Activated T-cell treated with anti-CD3 and anti-CD28 coated beads, Interleukin-2, amount 50 U/mL, for 24 hours (primary cell): ENCODE measurements at places on chromosomes 12 and 14.

DNA sequence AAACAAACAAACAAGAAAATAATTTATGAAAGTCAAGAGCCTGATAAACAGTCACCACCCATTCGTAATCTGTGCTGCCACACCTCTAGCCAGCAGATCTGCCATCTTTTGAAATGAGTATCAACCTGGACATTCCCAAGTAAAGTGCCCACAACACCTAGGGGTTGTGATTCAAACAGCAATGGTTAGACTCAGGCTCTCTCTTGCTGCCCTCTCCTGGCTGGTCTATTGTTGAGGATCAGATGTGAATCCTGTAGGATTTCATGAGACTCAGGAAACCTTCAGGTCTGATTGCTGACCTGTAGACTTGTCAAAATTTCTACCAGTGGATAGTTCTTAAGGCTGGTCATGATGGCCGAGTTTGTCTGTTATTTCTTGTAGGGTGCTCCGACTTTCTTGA lies 26.8 kb downstream of the DGLUCY start:
- DNase-seq, result no peak

DNA sequence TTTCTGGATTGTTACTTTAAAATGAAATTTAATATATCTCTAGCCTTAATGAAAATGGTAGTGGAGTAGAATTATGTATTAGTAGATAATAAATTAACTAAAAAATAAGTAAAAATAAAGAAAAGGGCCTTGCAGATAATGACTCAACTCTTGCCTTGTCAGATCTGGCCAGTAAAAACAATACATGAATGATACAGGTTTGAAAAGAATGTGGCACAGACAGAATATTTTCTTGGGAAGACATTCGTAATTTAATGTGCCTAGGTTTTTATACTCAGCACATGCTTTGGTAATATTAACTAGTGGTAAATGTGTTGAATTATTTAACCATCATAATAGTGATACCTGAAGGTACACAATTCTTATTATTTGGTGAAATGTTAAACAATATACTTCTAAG lies 28.3 kb downstream of the ATF7IP start:
- DNase-seq, result no peak

DNA sequence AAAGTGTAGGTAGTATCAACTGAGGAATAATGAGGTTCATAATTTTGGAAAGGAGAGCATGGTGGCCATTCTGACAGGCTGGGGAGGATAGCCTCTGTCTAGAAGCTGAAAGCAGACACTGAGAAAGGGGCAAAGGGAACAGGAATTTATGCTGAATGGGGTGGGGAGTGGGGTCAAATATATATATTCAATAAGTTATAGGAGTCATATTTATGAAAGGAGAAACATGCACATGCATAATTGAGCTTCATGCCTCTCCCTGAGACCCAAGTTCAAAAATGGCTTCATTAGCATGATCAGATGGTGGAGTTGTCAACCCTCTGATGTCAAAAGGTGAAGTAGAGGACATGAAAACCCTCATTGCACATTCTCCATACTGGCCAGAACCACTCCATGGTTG lies 33.9 kb upstream of the ARID2 start:
- DNase-seq, result no peak

DNA sequence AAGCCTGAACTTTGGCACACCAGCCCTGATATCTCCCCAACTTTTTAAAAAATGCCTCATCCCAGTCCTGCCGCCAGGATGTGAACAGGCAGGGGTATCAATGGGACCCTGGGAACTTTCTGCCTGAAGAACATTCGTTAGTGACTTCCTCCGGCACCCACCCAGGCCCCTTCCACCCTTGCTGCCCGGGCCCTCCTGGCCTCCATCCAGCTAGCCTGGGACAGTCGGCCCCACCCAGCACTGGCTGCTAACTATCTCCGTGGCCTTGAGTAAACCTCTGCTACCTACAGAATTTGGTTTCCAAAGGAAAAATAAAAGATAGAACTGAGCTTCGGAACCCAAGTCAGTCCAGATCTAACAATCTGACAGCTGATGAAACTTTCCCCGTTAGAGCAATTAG lies 14.3 kb downstream of the SCARB1 start:
- DNase-seq, result no peak

GRCh38 chr12:124821252-124822200 lies 42.1 kb downstream of the SCARB1 start:
- DNase-seq, result no peak

GRCh38 chr12:47777151-47777550 lies 4.1 kb downstream of the SLC48A1 start:
- no peak for DNase-seq

- DNase-seq, result no peak
Observed at GRCh38 chr14:65223636-65224035, 121.3 kb upstream of the MAX start.

- DNase-seq, result no peak
Observed at GRCh38 chr12:110647631-110648040, 33.7 kb downstream of the TCTN1 start.

DNA sequence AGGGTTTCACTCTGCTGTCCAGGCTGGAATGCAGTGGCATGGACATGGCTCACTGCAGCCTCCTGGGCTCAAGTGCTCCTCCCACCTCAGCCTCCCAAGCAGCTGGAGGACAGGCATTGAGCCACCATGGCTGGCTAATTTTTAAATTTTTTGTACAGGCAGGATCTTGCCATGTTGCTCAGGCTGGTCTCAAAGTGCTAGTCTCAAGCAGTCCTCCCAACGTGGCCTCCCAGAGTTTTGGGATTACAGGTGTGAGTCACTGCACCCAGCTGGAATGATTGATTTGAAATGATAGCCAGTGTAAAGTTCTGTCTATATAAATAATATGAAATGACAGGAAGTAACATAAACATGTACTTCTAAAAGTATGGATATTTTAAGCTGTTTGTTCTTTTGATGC lies 172.7 kb downstream of the FUT8 start:
- DNase-seq, result no peak

GRCh38 chr14:61662437-61663311 lies 32.6 kb upstream of the HIF1A start:
- DNase-seq, result peak; percentile 73

DNA sequence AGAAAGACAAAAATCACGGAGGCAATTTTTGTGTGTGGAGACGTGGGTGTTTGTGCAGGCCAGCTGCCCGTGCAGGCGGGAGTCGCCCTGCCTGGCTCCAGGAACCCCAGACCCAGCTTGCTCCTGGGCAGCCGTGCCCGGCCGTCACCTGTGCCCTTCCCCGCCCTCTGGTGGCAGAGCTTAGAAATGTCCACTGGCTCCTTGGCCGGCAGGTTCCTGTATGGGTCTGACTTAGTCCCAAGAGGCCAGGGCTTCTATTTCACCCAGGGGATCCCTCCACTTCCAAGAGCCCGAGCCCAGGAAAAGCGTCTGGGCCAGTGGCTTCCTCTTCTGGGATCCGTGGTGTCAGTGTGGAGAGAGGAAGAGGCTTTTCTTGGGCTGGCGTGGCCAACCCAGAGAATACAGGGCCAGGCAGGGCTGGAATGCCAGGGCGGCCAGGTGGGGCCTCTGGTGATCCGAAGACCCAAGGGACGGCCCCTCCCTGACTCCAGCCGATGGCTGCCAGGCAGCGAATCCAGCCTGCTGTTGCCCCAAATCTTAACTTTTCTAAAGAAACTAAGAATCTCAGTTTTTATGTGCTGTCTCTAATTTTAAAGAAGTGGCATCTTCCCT lies 120.9 kb downstream of the TMEM132C start:
- DNase-seq, result no peak

DNA sequence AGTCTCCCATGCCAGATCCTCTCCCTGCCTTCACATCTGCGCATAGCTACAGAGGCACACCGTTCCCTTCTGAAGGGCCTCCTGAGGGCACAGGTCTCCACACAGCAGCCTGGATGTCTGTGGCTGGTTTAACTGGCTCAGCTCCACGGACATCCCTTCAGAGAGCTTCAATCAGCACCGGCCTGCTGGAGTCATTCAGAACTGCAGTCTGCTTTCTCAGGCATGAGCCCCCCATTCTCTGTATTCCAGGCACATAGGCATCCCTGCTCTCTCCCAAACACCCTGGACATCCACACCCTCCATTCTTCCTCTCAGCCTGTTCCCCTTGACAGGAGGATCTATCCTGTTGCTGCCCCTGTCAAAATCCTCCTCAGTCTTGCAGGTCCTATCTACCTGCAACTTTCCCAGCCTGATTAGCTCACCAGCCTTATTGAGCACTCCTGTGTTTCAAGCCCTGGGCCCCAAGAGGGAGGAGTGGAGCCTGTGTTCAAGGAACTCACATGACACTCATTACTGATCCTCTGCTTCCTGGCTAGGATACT lies 2.9 kb upstream of the DHRS2 start:
- no peak for DNase-seq

DNA sequence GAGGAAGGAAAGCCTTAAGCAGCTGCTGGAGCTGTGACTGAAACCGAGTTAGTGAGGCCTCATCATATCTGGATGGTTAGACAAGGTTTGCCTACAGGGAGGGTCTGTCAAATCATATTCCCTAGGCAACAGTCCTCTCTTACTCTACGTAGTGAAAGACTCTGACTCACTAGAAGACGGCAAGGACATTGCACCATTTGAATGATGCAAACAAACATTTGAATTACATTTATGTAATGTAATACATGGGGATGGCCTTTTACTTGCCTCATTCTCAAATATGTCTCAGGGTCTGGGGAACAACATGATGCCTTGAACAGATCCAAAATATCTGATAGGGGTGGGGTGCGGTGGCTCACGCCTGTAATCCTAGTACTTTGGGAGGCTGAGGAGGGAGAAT lies 29.8 kb upstream of the STRAP start:
- no peak for DNase-seq

- DNase-seq, result no peak
Observed at GRCh38 chr12:27233814-27234213, 10.3 kb upstream of the STK38L start.

DNA sequence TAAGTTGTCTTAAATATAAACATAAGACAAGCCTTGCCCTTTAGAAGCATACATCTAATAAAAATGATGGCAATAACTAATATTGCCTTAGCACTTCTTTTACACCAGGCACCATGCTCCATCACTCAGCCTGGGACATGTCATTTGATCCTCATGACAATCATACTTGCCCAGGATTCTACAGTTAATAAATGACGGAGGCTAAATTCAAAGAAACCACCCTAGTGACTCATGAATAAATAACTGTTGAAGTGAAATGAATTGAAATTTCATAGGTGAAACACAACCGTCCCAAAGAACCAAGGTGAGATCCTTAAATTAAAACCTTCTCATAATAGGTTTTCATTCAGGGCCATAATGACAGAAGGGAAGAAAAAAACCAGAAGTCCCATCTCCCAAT lies 89.5 kb downstream of the GRIN2B start:
- no peak for DNase-seq

- DNase-seq, result no peak
Observed at GRCh38 chr14:103743691-103744090, 28.1 kb downstream of the ZFYVE21 start.

GRCh38 chr14:55370883-55371455 lies 40.7 kb downstream of the ATG14 start:
- no peak for DNase-seq

GRCh38 chr12:130120012-130120805 lies 42.1 kb upstream of the FZD10 start:
- no peak for DNase-seq

- DNase-seq, result no peak
Observed at GRCh38 chr12:115698257-115698656, 579.2 kb downstream of the MED13L start.

DNA sequence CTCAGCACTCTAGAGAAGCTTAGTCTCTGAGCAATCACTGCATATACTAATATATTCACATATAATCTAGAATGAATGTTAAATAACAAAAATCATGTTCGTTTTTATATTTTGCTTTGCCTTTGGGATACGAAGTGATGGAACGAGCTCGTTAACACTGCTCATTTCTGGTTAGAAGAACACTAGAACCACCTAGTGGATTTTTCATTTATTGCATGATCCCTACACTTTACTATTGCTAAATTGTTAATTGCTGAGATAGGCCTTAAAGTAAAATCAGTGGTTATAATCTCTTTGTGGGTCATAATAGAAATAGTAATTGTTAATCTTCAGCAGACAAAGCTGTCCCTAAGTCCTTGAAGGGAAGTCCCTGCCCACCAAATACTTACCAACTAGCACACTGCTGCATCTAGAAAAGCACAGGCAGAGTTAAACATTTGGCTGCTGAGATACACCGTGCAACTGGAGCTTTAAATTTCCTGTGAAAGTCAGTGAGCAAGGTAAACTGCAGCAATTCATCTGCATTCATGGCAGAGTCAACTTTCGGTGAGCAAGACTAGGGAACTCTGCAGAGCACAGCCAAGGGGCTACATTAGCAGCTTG lies 353.7 kb downstream of the APAF1 start:
- DNase-seq, result no peak

DNA sequence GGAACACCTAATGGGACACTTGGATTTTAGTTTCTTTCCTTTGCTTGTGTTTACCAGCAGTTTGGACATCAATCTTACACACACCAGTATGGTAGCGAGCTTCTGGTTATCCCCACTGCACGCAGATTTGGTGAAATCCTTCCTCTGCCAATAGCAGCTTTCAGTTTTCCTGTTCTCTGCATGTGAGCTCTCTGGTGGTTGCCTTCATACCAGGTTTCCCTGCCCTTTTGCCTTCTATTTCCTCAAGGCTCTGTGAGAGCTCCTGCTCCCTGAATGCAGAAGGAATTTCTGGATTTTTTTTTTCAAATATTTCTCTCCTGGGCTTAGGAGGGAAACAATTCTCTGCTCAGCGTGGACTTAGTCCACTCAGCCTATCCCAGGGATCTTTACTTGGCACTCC lies 93.0 kb upstream of the CCDC91 start:
- DNase-seq, result no peak

DNA sequence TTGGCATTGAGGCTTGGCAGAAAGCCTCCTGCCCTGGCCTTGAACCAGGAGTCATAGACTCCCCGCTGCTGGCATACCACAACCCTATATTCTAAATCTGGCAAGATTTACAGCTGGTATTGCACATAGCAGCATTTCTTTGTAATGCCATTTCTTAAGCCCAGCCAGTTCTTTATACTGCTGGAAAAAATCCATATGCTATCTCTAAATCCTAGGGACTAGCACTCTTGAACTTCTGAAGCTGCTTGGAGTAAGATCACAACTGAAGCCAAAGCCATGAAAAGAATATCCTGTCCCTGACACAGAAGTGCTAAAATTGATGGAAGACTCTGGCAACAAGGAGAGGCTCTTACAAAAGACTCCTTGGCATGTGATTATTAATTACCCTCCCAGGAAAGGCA lies 89.3 kb downstream of the KCNC2 start:
- no peak for DNase-seq
